Type B pancreatic cell (in vitro differentiated cells): ENCODE measurements at places on chromosomes 2 and 18. TPM values are rescaled to one million over a fixed set of nuclear protein-coding genes. Genes with fewer than 3 reads are reported as not detected.

Gene ASPRV1
- total RNA-seq, result 0.67 and 1.3 TPM in 2 replicates

Gene CHST10
- total RNA-seq, result 7.2 and 26.9 TPM in 2 replicates

Gene GTF3C2
- total RNA-seq, result 74.2 and 76.5 TPM in 2 replicates

Gene MC5R
- total RNA-seq, result not detected in 2 replicates

DNA sequence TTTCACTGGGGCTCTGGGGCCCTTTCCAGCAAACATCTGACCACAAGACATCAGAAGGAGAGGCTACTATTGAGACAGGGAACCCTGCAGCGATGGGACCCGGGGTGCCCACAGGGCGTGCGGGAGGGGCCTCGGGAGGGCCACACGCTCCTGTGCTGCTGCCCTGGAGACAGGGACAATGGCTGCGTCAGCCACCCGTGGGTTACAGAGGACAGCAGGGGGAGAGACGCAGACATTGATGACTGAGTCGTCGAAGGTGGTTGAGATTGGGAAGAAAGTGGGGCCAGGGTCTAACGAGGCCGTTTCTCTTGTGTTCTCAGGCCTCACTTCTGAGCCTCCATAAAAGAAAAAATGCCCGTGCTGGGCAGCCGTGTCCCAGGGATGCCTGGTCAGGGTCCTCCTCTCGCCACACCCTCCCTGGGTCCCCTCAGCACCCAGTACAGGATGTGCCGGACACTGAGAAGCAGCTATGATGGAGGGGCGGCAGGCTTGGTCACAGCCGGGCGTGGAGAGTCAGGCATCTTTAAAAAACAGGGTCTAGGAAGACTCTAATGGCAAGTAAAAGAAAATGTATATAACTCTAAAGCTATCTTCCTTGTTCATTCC, 73.9 kb downstream of the NDUFA10 start:
- no peak overlapping the region for H3K27ac ChIP-seq
- H3K27me3 ChIP-seq, result no peaks in the 10 kb centered on the region
- no peak overlapping the region for H3K4me3 ChIP-seq
- DNase-seq, result no peak
- no peaks in the 10 kb centered on the region for H3K4me1 ChIP-seq

- peaks cover 4% of the 10 kb centered on the region for H3K36me3 ChIP-seq
- H3K27me3 ChIP-seq, result no peaks in the 10 kb centered on the region
- H3K4me3 ChIP-seq, result no peak overlapping the region
- H3K4me1 ChIP-seq, result peaks cover 38% of the 10 kb centered on the region
- no peak for DNase-seq
Observed at GRCh38 chr2:98465456-98466226, 21.0 kb downstream of the INPP4A start.

DNA sequence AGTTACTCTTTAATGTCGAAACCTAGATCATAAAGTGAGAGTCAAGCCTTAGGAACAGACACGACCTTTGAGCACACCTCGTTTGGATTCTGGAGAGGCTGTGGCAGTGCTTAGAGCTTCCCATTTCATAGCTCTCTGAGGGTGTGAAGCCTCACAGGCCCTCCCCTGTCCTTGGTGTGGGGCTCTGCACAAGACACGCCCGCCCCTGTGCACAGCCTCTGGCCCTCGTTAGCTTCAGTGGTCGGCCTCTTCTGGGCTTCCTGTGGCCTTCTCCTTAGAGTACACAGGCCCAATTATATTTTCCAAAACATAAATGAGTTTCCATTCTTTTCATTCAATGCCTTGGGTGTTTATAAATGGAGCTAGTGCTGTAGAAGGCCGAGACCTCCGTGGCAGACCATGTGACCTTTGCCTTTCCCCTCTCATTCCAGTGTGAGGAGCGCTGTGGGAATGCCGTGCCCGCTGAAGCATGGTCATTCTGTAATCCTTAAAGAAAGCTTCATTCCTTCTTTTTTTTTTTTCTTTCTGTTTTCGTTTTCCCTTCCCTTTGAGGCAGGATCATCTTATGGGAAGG, 208.6 kb downstream of the DCDC2C start:
- H3K4me3 ChIP-seq, result no peak overlapping the region
- H3K27me3 ChIP-seq, result no peaks in the 10 kb centered on the region
- H3K4me1 ChIP-seq, result peaks cover 13% of the 10 kb centered on the region
- H3K36me3 ChIP-seq, result no peaks in the 10 kb centered on the region

GRCh38 chr2:203786549-203787351, 80.3 kb downstream of the CD28 start:
- peak overlapping the region; percentile 23 for H3K27ac ChIP-seq
- no peak for DNase-seq
- H3K27me3 ChIP-seq, result no peaks in the 10 kb centered on the region
- no peak overlapping the region for H3K4me3 ChIP-seq
- H3K4me1 ChIP-seq, result peaks cover 32% of the 10 kb centered on the region
- no peaks in the 10 kb centered on the region for H3K36me3 ChIP-seq

- peaks cover 4% of the 10 kb centered on the region for H3K27me3 ChIP-seq
- H3K4me1 ChIP-seq, result peaks cover 31% of the 10 kb centered on the region
- no peak for DNase-seq
- H3K4me3 ChIP-seq, result peak overlapping the region; percentile 83
- H3K27ac ChIP-seq, result no peak overlapping the region
Observed at GRCh38 chr2:127105656-127106456, 1.1 kb downstream of the BIN1 start.

DNA sequence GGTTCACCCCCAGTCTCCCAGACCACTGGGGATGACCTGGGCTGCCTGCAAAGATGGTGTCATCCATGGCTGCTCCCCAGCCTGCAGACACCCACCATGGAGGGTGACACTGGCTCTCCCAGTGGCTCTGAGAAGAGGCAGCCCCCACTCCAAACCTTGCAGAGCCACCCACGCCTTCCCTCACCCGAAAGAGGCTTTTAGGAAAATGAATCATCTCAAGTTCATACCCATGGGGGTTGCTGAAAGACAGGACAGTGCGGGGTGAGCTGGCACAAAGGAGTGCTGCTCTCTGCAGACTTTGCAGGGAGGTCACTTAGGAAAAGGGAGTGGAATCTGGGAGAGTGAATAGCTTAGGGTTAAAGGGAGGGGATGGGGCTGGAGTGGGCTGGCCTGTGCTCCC, 36.4 kb downstream of the MPHOSPH10 start:
- no peak for DNase-seq
- H3K36me3 ChIP-seq, result no peaks in the 10 kb centered on the region
- H3K4me1 ChIP-seq, result no peaks in the 10 kb centered on the region
- H3K27ac ChIP-seq, result no peak overlapping the region
- H3K27me3 ChIP-seq, result peaks cover 19% of the 10 kb centered on the region

DNA sequence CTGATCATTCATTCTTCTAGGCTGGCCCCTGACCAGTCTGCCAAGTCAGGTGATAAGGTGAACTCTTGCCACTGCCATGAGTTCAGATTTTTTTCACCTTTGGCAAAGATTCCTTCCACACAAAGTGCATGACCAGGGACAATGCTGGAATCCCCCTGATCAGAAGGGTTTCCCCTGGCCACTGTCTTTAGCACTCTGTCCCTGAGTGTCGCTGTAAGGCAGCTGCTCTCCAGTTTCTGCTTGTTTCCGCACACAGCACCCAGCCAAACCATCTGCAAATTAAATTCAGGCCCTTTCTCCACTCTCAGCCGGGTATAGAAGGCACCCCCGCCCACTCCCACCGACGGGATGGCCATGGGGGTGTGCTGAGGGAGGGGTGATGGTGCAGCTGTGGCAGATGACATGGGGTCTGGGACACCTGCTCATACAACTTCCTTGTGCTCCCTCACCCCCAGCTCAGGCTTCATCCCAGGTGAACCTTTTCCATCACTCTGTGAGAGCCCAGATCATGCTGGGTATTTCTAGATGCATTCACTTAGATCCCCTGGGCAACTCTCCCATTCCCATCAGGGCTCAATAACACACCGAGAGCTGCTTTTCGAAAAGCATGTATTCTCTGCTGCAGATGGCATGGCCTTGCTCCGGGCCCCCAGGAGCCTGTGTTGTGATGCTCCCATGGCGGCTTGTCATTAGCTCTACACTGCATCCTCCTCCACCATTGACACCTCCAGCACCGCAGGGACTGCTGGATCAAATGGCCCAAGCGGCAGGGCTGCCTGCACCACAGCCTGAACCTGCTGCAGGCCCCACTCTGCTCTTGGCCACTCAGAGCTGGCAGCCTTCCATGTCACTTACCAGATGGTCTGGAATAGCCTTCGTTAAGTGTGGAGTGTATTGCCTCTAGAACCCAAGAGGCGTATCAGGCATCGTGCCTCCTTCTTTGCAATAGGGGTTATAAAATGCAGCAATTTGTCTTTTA, 52.3 kb upstream of the ROCK2 start:
- no peak for DNase-seq
- no peaks in the 10 kb centered on the region for H3K36me3 ChIP-seq
- no peak overlapping the region for H3K27ac ChIP-seq
- peaks cover 3% of the 10 kb centered on the region for H3K27me3 ChIP-seq
- H3K4me3 ChIP-seq, result no peak overlapping the region

DNA sequence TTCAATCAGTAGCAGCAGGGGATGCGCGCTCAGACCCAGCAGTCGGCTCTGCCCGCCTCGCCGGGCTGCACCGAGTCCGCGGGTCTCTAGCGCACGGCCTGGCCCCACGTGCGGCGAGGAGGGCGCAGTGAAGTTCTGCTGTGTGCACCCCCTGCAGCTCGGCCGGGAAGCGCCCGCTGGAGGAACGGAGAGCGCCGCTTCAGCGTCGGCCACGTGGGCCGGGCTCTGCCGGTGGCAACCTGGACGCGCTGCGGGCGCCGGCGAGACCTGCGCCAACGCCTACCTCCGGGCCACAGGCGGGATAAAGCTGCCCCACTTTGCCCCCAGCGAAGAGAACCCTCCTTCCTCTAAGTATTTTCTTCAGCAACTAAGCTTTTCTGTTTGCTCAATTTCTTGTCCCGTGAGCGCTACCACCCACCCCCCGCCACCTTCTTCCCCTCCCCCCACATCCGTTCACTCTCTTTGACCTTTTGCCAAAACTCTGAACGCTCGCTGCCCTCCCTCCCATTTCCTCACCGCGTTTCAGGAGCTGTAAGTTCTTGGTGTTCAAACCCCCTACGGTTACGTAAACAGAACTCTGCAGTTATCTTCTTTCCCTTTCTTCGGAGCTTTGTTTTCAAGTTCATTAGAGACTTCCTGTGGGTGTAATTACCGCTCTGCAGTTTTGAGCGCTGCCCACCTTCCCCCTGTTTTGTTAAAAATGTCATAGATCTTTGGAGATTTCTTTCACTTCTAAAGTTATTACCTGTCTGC, 42.6 kb upstream of the EDAR start:
- H3K27me3 ChIP-seq, result peaks cover 4% of the 10 kb centered on the region
- no peak for DNase-seq
- H3K27ac ChIP-seq, result peak overlapping the region; percentile 60
- H3K4me1 ChIP-seq, result peaks cover 31% of the 10 kb centered on the region
- peak overlapping the region; percentile 82 for H3K4me3 ChIP-seq

DNA sequence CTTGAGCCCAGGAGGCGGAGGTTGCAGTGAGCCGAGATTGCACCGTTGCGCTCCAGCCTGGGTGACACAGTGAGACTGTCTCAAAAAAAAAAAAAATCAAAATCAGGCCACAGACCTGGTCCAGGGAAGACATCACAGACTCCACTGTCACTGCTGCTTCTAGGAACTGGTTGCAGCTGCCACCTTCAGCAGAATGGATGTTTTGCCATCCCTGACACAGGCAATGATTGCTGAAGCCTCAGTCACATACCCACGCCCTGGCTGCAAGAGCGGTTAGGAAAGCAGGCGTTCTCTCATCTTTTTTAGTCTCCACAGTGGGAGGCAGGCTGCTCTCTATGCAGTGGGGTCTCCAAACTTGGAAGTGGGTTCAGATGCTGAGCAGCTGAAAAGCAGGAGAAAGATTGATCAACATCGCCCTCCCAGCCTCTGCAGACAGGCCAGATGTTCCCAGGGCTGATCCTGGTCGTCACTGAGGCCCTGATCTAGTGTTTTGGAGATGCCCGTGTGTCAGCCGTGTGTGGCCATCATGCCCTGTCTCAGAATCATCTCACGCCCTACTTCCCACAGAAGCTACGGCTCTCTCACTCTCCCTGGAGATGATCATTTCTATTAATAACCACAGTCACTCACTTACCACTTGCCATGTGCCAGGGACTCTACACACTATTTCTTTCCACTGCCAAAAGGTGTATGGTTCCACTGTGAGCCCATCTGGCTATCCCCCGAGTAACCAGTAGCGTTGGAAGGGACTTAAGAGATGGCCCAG, 91.8 kb downstream of the PLB1 start:
- no peaks in the 10 kb centered on the region for H3K27me3 ChIP-seq
- DNase-seq, result no peak
- H3K27ac ChIP-seq, result no peak overlapping the region
- H3K36me3 ChIP-seq, result no peaks in the 10 kb centered on the region

DNA sequence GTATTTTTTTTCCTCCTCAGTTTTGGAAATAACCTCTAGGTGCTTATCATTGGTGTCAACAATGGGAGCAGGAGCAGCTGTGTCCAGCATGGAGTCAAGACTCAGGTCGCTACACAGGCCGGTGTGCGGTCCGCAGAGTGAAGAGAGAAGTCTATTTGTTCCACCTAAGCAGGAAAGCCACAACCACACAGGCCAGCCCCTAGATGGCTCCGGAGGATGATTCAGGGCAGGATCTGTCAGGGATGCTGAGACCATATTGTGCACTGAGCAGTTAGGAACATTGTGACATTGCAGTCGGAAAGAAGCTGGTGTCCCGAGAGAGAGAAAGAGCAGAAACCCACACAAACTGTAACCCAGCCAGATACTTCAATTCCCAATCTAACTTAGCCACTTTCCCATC, 136.9 kb downstream of the GAREM1 start:
- H3K36me3 ChIP-seq, result peaks cover 4% of the 10 kb centered on the region
- H3K4me1 ChIP-seq, result no peaks in the 10 kb centered on the region
- H3K4me3 ChIP-seq, result no peak overlapping the region
- H3K27me3 ChIP-seq, result no peaks in the 10 kb centered on the region
- DNase-seq, result no peak
- H3K27ac ChIP-seq, result no peak overlapping the region

- H3K4me3 ChIP-seq, result no peak overlapping the region
- no peaks in the 10 kb centered on the region for H3K4me1 ChIP-seq
- no peaks in the 10 kb centered on the region for H3K36me3 ChIP-seq
- H3K27me3 ChIP-seq, result no peaks in the 10 kb centered on the region
- DNase-seq, result no peak
Observed at GRCh38 chr2:141968433-141968832, 162.4 kb downstream of the LRP1B start.
